ENCODE measurements at places on chromosomes 11 and 22.
A peak's percentile ranks its signal among the peaks of the same experiment; 100 is the strongest.

- no peak for DNase-seq
Measured at GRCh38 chr22:49503321-49503720, 324.4 kb downstream of the BRD1 start.

DNA sequence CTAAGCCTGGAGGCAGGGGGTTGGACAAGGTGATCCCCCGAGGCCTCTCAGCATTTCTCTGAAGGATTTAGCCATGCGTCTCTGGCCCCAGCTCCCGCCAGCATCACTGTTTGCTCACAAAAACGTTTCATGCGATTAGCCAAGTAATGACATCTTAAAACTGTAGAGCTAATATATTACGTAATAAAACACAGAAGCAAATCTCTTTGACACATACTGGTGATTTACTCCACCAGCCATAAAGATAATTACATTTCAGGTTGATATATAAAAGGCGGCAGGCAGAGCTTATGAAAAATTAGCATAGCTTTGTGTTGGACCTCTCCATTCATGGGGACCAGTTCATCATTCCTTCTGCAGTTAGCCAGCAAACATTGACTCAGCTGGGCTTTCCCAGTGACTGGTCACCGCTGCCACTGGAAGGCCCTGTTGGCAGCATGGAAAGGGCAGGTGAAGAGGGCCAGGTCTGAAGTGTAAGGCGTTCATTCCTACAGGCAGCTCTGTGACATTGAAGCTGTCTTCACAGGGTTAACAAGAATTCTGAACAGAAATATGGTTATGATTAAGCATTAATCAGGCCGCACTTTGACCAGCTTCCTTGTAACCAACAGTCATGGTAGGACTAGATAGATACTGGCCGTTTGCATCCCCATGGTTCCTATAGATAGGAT, 150.3 kb downstream of the NECTIN1 start:
- no peak for DNase-seq

- no peak for DNase-seq
Measured at GRCh38 chr11:112498701-112499100, 238.0 kb upstream of the PLET1 start.

GRCh38 chr22:24465566-24465965, 29.6 kb upstream of the UPB1 start:
- no peak for DNase-seq

GRCh38 chr11:1881442-1882264, 10.0 kb downstream of the PRR33 start:
- DNase-seq = no peak

DNA sequence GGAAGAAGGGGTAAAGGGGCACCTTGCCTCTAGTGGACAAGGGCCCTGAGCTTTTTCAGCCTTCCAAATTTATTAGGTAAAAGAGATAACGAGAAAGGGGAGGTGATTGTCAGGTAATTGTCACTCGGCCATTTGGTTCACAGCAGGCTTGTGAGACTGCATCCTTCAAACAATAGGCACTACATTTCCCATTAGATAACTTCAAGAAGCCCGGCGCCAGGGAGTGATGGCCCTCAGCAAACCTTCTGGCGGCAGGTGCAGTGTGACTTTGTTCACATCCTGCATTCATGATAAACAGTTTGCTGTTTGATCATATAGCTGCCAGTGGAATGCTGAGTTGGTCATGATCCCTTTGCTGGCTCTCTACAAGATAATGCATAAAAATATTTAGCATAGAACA, 185.1 kb downstream of the CWF19L2 start:
- DNase-seq = no peak

DNA sequence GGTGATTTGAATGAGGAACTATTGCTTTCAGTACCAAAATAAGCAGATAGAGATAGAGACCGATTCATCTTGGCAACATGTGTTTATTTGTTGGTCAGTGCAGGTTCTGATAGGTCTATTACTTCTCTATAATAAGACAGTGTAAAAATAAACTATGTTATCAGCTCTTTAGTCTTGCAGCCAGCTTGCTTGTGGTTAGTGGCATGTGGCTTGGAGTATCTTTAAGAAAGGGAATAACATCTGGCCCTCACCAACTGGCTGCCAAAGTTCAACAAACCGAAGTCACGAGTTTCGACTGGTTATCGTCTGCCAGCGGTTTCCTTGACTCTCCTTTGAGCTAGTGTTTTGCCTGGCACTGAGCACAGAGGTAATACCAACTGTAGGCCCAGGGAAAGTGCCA, 71.8 kb downstream of the CTTN start:
- DNase-seq = peak; percentile 2

DNA sequence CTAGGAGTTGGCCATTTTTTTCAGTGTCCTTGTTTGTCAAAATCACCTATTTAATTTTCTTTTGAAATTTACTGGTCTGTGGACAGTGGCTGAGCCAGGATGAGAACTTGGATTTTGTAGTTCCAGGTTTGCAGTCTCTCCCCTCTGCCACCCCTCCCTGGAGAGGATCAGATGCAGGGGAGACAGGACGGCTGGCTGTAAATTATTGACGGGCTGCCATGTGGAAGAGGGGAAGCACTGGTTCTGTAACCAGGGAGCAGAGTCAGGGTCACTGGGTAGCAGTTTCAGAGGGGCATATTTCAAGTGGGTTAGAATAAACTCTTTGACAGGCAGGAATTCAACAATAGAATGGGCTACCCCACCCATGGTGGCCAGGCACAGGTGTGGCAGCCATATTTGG, 20.6 kb upstream of the YWHAH start:
- DNase-seq = no peak

DNA sequence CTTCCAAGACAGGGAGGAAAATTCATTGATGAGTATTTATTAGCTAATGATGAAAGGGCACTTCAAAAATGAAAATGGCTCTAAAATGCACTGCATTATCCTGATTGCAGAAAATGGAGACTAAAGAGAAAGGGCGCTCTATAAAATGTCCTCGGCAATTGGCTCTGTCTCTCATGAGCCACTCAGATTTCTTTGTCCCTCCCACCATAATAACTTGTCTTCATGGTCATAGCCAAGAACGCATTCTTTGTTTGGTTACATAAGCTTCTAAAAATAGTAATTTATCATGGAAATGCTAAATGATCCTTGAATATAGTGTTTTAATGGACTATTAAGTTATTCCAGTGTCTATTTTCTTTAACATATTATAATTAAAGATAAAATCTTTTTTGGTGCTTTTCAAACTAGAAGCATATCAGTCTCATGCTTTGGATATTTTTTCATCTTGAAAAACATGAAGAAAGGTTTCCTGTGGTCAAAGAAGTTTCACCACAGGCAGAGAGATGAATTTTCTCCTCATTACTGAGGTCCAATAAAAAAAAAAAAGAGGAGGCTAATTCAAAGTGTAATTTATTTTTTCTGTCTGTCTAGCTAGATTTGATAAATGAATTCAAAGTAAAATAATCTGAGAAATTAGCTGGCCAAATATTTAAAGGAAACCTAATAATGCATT, 238.1 kb upstream of the BLID start:
- no peak for DNase-seq

- DNase-seq = no peak
Measured at GRCh38 chr11:61905067-61905696, 12.2 kb downstream of the RAB3IL1 start.

- DNase-seq = no peak
Measured at GRCh38 chr11:62122076-62122475, 1.7 kb upstream of the INCENP start.

- no peak for DNase-seq
Measured at GRCh38 chr11:15981292-15981691, 375.1 kb downstream of the SOX6 start.

GRCh38 chr11:71931245-71931602, 2.4 kb downstream of the RNF121 start:
- DNase-seq = no peak

- no peak for DNase-seq
Measured at GRCh38 chr22:23036684-23037428, 33.5 kb upstream of the GNAZ start.

- DNase-seq = no peak
Measured at GRCh38 chr22:38415561-38416321, 39.3 kb downstream of the KCNJ4 start.

DNA sequence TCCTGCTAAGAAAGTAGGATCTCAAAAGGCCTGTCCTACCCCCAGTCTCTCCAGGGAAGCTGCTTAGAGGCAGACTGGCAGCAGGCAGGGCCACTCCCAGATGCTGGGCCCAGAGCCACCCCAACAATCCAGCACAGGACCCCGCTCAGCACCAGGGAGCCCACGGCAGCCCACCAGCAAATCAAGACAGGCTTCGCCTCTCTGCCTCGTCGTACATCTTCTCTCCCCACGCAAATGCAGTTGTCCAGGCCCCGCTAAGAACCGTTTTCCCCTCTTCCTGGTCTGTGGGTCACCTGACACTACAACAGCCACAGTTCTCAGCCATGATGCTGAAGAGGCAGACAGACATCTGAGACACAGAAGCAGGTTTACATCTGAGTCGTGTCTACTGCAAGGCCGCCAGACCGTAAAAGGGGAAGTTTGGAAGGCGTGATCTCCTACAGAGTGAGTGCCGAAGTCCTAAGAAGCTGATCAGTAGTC, 51.1 kb downstream of the IGSF9B start:
- no peak for DNase-seq

- no peak for DNase-seq
Measured at GRCh38 chr22:35606916-35607315, 10.2 kb downstream of the MB start.

GRCh38 chr22:43333978-43334377, 9.2 kb downstream of the SCUBE1 start:
- no peak for DNase-seq

DNA sequence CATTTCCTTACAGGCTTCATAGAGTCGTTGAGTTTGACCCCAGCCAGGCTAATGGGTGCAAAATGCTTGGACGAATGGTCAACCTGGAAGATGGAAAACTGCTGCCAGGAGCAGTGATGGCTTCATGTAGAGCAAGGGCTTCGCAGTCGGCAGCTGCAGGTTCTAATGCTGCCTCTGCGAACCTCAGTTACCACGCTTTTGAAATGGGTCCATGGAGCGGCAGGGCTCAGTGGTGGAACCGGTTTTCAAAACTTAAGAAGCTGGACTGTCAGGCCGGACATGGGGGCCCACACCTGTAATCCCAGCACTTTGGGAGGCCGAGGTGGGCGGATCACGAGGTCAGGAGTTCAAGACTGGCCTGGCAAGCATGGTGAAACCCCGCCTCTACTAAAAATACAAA, 55.9 kb upstream of the PRR5 start:
- DNase-seq = no peak

- DNase-seq = no peak
Measured at GRCh38 chr22:40237788-40238424, 60.2 kb downstream of the TNRC6B start.

DNA sequence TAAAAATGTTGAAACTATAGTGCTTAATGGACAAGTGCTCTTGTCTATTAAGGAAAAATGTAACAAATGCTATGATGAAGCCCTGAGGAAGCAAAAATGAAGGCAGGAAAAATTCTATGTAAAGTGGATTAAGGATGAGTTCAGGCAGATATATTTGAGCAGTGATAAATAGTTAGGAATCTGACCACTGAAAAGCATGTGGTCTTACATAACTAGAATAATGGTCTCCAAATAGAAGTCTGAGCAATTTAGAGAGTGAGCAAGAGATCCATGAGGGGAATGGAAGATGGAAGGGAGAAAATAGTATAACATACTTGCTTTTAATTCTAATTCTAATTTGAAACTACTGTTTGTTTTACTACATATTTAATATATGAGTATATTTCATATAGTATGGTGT, 510.6 kb upstream of the ARHGAP42 start:
- DNase-seq = no peak

GRCh38 chr22:45832180-45832579, 144.8 kb downstream of the WNT7B start:
- no peak for DNase-seq

GRCh38 chr11:71183878-71184277, 68.5 kb downstream of the SHANK2 start:
- DNase-seq = no peak

GRCh38 chr11:77269484-77270123, 31.9 kb downstream of the GDPD4 start:
- DNase-seq = no peak

GRCh38 chr11:9210922-9211320, 54.2 kb downstream of the DENND5A start:
- DNase-seq = no peak

- DNase-seq = no peak
Measured at GRCh38 chr11:23519194-23519593, 658.9 kb upstream of the CCDC179 start.

DNA sequence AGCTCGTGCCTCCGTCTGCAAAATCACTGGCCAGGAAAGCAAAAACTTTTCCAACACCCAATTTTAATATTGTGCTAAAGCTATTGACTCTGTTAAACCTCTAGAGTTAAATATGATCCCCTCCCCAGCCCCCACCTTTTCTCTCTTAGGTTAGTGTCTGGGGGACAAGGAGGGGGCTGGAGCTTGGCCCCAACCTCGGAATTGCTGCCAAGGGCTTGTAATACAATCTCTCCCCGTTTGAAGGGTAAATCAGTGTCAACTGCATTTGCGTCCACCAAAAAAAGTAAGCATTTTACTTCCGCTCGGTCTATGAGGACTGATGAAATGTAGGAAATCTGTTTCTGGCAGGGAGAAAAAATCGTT, at the start of gene GAS2:
Gene GAS2 (plus strand): TSS at position 287 of the 363 bp plus-strand sequence. CDS start 8,259 bp downstream, outside the sequence.
- no peak for DNase-seq

DNA sequence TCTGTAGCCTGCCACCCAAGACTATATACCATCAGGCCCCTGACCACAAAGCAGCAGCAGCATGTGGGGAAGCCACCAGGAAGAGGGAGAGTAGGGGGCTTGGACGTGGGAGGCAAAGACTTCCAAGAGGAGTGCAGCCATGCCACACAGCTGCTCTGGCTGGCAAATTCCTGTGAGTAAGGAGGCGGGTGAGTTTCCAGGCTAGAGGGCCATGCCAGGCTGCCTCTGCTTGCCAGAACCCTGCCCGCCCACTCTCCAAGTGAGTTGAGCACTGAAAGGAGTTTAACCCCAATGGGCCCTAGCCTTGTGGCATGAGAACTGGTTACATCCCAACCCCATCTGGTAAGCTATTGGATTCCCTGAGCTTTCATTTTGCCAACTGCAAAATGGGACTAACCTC, 4.7 kb upstream of the DGAT2 start:
- no peak for DNase-seq

- no peak for DNase-seq
Measured at GRCh38 chr11:65549096-65549495, 9.1 kb downstream of the LTBP3 start.

DNA sequence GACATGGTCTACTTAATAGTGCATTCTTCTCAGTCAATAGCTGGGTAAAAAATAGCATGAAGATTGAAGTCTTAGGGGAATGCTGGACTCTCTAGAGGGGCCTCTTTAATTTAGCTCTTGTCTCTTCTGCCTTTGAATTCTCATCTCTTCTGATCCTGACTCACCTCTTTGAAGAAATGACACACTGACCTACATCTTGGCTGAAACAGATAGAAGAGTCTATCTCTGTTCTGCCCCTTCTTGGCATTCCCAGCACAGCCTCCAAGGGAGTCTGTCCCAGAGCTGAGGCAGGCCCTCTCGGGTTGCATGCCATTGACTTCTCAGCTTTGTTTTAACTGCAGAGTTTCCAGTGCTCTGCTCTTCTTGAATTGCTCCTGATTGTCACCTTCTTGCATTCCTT, 55.7 kb downstream of the PTPRJ start:
- no peak for DNase-seq

Data from CD4-positive, alpha-beta T cell treated with Interleukin-4 for 1 hour (primary cell).